HL-60 (cell line): ENCODE measurements at places on chromosomes 5 and 9.

- no peak for DNase-seq
Measured at GRCh38 chr9:131523086-131523388, 8.0 kb downstream of the UCK1 start.

DNA sequence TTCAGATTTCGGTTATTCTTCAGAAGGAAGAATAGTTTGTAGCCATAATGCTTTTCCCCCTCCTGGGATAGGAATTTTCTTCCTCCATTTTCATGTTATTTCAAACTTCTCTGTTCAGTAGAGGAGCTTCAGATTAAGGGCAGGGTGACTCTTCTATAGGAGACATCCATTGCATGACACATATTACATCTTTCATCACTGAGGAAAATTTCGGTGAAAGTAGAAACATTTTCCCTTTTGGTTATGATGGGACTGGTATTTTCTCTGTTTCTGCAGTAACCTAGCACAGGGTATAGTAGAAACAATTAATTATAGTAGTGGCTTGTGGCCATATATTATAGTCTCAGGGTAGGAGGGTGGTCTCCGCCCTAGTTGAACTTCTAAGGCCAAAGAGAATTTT, 1.1 kb downstream of the IPO11 start:
- no peak for DNase-seq

DNA sequence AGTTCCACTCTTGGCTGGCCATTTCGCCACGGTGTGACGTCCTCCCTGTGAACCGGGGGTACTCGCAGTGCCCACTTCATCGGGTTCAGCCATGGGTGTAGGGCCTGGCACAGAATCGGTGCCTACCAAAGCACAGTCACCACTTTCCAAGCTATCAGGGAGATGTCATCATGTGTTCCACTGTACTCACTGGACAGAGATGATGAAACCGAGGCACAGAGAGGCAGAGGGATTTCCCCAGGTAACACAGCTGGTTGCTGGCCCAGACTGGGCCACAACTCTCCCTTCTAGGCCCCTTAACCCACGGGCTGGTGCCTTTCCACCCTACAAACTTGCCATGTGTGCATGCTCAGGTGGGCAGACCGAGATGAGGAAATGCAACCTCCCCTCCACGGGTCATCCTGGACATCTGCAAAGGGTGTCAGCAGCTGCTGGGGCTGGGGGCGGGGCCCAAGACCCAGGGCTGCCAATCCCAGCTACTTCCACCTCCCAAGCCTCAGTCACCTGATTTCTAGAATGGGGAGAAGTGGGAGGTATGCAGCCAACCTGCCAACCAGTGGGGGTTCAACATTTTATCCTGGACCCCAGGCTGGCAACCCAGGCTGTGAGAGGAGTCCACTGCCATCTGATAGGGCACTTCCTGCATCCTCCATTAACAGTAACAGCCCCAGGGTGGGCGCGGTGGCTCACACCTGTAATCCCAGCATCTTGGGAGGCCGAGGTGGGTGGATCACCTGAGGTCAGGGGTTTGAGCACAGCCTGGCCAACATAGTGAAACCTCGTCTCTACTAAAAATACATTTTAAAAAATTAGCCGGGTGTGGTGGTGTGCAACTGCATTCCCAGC, 893 bp upstream of the SH2D3C start:
- DNase-seq, result peak; percentile 73

GRCh38 chr5:75964008-75964407, 119.2 kb upstream of the SV2C start:
- no peak for DNase-seq

GRCh38 chr5:179385914-179386313, 40.7 kb upstream of the ADAMTS2 start:
- no peak for DNase-seq

DNA sequence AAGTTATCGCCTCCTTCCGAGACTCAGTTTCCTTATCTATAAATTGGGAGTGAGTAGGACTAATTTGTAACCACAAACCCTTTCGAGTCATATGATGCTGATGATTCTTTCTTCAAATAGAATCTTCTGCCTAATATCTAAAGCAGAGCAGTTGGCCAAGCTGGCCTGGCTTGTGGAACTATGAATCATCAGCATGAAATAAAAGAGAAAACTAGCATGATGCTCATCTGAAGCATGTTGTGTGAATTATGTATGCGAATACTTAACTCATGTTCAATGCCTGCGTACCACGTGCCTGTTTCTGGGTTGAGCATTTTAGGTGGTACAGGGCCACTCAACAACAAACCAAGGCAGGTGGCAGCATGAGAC, 15.0 kb upstream of the ORM1 start:
- DNase-seq, result no peak

DNA sequence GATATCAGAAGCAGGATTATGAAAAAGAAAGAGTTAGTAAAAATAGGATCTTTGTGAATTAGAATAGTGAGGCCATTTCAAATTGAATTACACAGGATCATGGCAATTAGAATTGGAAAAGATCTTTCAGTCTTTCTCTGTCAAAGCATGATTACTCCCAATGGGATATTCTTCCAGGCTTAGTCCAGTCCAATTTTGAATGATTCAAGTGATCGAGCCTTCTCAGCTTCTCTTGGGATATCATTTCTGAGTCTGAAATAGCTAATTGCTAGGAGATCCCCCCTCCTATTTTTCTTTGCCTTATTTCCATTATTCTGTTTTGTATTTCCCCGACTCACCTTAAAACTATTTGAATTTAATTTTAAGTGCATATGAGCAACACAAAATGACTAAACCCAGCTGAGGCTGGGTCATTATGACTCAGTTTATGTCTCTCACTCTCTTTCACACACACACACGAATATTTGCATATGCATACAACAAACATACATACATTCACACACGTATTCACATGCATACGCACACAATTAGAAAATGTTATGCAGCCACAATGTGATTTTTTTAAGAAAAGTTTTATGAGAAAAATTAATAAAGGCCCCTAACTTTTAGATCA, 34.8 kb upstream of the EFNA5 start:
- no peak for DNase-seq

GRCh38 chr5:170363671-170364070, 25.5 kb downstream of the KCNMB1 start:
- peak; percentile 83 for DNase-seq

DNA sequence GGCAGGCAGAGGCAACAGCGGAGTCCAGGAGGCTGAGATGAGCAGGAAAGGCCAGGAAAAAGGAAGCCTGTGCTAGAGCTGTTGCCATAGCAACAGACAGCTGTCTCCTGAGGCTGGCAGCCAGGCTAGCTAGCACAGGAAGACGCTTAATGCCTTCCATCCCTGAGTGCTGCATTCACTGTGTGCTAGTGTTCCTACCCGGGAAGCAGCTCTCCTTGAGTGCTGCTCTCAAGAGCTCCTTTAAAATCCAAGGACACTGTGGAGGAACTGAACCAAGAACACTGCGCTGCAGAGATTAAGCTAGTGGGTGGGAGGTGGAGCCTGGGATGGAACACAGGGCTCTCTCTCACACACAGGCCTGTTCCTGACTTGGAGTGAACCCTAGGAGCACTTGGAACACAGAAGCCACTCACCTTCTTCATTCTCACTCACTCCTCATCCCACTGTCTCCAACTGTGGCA, 53.5 kb upstream of the IL7R start:
- no peak for DNase-seq

GRCh38 chr9:113573046-113573958, 109.8 kb downstream of the RGS3 start:
- no peak for DNase-seq

- no peak for DNase-seq
Measured at GRCh38 chr5:102290004-102290403, 6.1 kb downstream of the SLCO4C1 start.

DNA sequence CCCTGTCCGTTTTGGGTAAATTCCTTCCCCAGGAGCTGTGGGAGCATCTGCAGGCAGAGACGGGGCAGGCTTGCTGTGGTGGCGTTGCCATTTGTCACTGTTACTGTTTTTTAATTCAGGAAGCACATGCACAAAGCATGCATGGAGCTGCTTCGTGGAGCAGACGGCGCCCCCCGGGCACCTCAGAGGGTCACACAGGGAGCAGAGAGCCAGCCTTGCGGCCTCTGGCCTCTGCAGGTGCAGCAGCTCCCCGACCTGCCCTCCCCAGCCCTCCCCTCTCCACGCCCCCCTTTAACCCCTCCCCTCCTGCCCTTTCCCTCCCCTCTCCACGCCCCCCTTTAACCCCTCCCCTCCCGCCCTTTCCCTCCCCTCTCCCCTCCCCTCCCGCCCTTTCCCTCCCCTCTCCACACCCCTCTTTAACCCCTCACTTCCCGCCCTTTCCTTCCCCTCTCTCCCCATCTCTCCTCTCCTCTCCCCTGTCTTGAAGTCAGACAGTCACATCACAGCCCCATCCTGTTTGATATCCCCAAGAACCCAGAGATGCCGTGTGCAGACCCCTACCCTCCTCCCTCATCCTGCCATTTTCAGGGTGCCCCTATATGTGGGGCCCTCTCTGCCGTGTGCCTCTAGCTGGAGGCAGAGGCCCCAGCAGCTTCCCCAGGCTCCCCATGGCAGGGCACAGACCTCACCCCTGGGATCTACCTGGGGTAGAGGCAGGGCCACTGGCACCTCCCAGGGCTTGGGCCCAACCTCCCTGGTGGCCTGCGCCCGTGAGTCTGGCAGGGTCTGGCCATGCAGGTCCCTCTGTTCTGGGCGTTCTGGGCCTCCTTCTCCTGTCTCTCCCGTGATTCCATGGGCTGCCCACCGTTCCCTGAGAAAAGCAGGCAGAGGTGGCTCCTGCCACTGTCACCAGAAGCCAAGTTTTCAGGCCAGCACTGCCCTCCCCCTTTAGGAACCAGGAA, 29.6 kb upstream of the UBAC1 start:
- peak; percentile 43 for DNase-seq

- no peak for DNase-seq
Measured at GRCh38 chr5:81003811-81004386, 43.7 kb downstream of the RASGRF2 start.

- DNase-seq, result peak; percentile 13
Measured at GRCh38 chr9:122463828-122464632, 13.7 kb downstream of the OR1J1 start.

DNA sequence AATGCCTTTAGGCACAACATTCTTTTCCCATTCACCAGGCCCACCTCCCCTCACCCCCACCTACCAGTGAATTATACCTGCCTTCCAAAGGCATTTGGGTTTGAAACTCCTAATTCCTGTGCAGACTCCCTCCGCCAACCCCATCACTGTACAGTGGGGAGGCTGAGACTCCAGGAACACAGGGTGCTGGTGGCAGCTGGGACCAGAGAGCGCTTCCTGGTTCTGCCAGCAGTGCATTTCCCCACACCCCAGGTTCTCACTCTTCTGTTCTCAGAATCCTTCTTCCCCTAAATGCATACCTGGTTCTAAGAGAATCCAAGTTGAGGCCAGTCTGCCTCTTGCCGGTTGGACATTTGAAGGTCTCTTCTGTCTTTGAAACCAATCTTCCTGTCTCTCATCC, 21.1 kb downstream of the SLC36A2 start:
- no peak for DNase-seq

DNA sequence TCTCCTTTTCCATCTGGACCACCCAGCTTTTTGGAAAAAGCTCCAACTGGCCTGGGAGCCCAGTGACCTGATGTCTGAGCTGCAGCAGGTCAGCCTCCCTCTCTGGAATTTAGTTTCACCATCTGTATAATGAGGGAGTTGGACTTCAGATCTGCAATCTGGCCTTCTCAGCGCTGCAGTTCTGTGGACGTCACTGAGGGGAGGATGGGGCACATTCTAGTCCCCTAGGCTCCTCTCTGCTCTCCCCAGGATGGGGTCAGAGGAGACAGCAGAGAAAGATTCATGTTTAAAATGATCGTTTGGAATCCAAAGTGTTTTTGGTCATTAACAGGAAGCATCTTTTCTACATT, 10.2 kb downstream of the OR13J1 start:
- DNase-seq, result no peak

- DNase-seq, result no peak
Measured at GRCh38 chr5:157554179-157555036, 21.2 kb downstream of the ADAM19 start.

GRCh38 chr9:106621313-106622163, 241.4 kb upstream of the ZNF462 start:
- DNase-seq, result no peak

DNA sequence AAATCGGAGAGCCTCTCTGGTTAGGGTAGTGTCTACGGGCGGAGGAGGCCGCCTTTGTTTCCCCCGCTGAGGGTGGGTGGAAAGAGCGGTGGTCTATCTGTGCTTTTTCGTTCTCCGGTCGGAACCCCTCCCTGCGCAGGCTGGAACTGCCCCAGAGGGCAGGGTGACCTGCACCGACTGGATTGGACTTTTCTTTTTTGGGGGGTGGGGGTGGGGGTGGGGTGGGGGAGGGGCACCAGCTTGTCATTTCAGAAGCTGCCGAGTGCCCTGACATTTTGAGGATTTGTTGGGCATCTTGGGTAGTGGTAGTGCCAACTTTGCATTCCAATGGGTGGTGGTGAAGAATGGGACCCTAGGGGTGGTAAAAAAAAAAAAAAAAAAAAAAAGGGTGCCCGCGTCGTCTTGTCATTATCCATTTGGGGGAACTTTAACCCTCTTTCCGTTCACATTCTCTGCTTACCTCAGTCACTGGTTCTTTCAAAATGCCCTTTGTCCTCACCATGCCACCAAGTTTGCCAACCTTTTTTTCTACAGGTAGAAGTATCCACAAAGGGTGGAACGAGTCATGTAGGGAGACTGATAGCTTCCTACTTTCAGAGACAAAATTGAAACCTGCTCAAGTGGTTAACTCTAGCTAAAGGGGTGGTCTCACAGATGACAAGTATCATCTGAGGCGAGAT, 1.3 kb downstream of the UBE2R2 start:
- DNase-seq, result no peak

DNA sequence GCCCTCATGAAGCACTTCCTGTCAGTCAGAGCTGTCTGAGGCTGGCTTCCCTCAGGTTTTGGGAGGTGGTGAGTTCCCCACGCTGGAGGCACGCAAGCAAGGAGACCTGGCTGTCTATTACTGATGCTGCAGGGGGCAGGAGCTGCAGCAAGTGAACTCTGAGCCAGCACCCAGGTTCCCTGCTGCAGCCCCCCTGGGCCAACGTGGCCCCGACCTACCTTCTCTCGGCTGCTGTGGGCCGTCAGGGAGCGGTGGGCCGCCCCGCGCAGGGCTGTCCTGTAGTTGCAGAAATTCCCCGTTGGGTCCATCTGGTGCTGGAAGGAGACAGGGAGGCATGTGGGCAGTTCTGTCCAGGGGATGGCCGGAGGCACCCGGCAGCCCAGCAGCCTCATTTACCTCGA, 46.8 kb upstream of the RNF130 start:
- no peak for DNase-seq

DNA sequence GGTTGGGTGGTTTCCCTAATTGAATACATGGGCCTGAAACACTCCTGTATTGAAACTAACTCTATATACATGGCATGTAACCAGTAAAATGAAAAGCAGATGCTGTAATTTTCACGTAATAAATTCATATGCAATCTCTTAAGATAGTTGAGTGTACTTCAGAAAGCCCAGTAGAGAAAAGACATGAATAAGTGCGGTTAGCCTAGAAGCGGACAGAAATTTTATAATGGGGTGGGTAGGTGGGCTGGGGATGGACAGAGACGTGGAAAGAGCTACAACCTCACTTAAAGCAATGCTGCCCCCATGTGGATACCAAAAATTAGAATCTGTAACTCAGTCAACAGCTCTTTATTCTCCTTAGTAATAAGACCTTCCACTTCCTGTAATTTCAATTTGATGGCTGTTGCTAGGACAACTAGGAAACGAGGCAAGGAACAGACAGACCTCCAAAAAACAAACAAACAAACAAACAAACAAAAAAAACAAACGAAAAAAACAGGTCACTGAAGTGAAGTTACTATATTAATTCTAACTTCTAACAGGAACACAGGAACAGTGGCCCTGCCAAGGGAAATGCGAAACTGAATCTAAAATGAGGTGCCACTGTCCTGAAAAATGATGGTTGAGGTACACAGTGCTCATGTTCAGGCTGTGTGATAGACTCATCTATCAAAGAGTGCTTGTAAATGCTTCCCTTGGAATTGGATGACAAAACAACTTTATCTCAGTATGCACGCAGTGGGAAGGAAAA, 103.4 kb upstream of the GNA14 start:
- no peak for DNase-seq
